Hypothalamus (tissue), 51 donors: ENCODE measurements at places on chromosomes 6 and 20.

DNA sequence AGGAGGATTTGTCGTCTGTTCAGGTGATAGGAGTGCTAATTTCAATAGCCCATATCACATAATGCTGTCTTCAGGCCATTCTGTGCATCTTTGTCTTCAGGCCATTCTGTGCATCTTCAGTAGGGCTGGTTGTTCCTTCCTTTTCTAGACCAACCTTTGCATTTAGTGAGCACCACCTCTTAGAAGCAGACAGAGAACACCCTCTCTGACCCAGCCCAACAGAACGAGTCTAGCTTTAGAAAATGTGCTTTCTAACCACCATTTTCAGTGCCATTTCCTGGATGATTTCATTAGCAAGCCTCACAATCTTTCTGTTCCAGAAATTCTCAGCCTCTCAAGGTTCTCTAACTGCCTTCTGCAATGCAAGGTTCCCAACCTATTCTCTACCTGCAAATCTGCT is 215.3 kb upstream of the KCNQ5 start:
- no peak for DNase-seq

- DNase-seq = no peak
Observed at GRCh38 chr6:25193460-25194171, 85.6 kb upstream of the CARMIL1 start.

DNA sequence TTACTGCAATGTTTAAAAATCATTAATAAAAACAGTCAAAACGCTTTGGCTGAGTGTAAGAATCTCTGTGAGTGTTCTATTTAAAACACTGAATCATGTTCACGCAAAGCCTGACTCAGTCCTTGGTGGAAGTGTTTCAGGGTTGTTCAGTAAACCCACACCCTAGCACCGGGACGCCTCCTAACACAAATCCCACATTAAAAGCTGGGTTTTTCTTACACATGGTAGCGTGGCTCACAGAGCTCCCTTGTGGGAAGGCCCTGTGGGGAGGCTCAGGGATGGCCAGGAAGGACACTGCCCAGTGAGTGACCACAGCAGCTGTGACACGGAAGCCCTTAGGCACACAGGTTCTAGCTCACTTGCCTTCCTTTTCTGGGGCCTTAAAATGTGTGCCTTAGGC is 80.2 kb downstream of the GMPR start:
- DNase-seq = no peak

DNA sequence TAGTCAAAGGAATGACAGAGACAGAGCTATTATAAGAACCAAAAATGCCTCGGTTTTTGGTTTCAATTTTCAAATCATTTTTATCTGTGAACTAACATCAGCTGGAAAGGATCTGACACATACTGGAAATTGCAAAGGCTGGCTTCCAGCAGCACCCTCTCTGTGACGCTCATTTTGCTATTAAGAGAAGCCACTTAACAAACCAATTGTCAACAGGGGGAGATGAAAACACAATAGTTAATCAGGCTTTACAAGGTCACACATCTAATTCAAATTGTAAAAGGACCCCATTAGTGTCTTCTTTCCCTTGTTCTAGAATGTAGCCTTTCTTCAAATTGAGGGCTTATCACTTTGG is 160.5 kb downstream of the TFAP2B start:
- DNase-seq = no peak

DNA sequence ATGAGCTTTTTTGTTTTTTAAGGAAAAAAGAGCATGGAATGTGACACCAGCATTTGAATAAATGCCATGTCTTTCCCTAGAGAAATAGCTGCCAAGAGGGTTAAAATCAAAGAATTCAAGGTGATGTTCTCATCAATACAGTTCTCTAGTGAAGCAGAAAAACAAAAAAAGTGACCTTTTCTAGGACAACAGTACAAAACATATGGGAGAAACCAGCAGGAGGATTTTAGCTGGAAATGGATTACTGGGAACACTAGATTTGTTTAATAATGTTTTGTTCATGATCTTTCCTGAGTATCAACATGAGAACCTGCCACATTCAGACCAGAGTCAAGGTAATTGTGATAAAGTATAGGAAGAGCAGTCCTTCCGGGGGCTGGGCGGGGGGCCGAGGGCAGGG is 372.2 kb downstream of the LMBRD1 start:
- no peak for DNase-seq
